Suppressor macrophage (primary cell): ENCODE measurements at places on chromosomes 5 and 9.

GRCh38 chr5:175457466-175457865 is 13.5 kb upstream of the DRD1 start:
- DNase-seq, result no peak

DNA sequence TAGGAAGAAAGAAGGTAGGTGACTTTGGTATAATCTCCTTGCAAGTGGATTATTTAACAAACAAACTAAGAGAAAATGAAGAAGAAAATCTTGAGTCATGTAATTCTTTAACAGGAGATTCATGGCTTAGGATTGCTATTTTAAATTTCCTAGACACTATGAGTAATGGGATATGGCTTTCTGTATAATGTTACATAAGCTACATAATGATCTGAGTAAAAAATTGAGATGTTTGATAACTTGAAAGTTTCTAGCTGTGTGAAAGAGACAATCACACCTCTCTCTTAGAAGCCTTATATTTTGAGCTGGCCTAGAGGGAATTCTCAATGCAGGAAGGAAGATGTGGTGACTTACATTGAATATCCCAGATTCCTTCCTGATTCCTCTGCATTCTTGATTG is 92.5 kb downstream of the CDH9 start:
- DNase-seq, result no peak

DNA sequence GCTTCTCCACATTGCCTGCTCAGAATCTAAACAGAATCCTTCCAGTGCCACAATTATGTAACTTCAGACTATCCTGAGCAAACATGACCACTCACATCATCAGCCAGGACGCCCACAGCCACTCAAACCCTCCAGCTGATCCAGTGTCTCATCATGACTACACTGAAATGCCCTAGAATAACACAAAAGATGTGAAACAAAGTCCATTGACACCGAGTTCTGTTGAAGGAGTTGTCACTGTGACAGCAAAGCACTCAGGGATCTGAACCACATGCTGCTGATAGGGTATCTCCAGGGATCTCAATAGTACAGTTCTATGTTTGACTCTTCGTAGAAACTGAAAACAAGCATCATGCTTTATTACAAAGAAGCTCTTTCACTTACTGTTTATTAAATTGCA is 150.2 kb downstream of the GABBR2 start:
- DNase-seq, result peak; percentile 72

DNA sequence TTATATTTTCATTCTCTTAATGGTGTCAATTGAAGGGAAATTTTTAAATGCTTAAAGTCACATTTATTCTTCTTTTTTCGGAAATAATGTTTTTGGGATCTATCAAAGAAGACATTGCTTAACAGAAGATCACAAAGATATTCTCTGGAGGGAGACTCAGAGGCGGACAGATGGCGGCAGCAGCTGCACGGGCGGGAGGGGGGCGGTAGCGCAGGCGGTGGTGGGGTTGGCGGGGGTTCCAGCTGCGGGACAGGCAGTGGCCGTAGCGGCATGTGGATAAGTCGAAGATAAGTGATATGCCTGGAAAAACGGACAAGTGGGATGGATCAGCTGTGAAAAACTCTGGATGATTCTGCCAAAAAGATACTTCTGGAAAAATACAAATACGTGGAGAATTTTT is 31.6 kb upstream of the ZDHHC11B start:
- no peak for DNase-seq

- no peak for DNase-seq
These were observed 179.6 kb downstream of the LURAP1L start for GRCh38 chr9:12954441-12954840.

DNA sequence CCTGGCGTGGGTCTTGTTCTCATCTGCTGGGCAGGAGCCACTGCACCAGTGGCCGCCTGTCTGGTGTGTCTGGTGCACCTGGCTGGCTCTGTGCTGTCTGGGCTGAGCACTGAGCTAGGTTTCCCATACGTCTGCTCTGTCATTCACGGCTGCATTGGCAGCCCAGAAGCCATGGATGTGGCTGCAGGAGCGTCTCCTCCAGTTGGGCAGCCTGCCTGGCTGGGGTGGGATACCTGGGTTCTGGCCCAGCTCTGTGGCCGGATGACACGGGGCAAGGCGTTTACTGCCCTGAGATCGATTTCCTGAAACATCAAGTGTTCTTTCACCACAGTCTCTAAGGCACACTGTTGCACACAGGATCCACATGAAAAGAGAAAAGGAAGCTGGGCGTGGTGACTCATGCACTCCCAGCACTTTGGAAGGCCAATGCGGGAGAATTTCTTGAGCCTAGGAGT is 25.5 kb upstream of the SLC25A51 start:
- peak; percentile 70 for DNase-seq

GRCh38 chr5:33675958-33676464 is 215.8 kb downstream of the ADAMTS12 start:
- no peak for DNase-seq

DNA sequence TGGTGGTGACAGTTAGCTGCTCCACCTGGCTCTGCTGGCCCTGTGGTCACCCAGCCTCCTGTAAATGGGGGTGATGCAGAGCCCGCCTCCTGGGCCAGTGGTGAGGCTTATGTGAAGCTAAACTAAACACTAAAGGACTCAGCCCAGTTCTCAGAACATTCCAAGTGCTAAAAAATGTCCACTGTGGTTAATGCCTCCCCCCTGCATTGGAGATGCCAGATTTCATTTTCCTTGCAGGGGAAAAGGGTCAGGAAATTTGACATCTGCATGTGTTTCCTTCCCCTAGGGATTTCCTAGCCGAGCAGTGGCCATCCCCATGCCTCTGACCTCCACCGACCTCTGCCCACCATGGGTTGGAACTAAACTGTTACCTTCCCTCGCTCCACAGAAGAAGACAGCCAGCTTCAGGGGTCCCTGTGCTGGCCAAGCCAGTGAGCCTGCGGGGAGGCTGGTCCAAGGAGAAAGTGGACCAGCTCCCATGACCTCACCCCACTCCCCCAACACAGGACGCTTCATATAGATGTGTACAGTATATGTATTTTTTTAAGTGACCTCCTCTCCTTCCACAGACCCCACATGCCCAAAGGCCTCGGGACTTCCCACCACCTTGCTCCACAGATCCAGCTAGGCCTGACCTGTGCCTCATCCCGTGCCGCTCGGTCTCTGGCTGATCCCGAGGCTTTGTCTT is 13.0 kb downstream of the CD74 start:
- DNase-seq, result no peak

DNA sequence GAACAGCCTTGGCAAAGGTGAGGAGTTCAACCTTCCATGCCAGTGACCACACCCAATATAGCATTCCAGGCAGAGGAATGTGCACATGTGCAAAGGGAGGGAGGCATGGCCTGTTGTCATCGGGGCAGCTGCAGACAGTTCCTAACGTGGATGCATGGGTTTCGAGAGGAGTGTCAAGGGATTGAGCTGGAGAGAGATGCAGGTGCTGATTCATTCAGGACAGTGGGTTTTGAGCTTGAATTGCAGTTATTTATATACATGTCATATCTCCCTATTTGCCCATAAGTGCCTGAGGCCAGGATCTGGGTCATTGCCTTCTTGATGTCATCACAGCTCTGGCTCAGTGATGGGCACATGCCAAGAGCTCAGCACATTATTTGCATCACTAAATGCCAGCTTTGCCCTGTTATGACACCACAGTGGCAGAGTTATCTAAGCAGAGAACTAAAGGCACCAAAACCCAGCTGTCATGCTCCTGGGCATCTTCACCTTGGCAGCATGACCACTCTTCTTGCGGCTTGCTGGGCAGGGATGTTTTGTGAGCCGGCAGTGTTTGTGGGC is 278.0 kb downstream of the NTRK2 start:
- DNase-seq, result no peak

- no peak for DNase-seq
These were observed 1.3 kb downstream of the LPAR1 start for GRCh38 chr9:111036946-111037345.

- DNase-seq, result no peak
These were observed 217.6 kb downstream of the ZNF608 start for GRCh38 chr5:124528838-124529237.

GRCh38 chr9:520302-520701 is 305.6 kb downstream of the DOCK8 start:
- DNase-seq, result no peak

- peak; percentile 13 for DNase-seq
These were observed 179.0 kb upstream of the CD180 start for GRCh38 chr5:67375606-67376005.

DNA sequence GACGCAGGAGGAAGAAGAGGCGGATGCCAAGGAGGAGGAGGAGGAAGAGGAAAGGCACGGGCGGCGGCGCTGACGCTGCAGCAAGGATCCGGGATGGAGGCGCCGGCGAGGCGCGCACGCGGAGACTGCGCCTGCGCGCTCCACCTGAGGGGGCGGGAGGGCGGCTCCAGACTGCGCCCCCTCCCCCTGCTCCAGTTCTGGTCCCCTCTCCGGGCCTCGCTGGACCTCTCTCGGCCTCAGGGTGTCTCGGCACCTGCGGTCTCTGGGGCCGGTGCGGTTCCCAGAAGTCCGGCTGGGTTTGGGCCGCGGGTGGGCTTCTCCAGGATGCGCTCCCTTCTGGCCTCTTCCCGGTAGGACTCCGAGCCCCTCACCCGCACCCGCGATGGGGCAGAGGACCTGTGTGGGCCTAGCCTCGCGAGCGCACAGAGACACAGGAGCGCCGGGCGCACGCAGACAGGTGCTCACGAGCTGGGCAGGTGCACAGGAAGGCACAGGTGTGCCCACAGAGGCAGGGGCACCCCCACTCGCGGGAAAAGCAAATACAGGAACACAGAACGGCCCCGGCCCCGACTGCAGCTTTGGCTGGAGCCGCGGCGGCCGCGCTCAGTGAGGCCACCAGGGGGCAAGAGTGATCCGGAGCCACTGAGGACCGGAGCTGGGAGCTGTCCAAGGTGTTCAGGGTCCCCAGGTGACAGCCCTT is at the start of gene NPDC1:
Gene NPDC1 (minus strand): TSS at position 90 of the 700 bp plus-strand sequence. CDS start 188 bp downstream, outside the sequence.
- DNase-seq, result peak; percentile 83

DNA sequence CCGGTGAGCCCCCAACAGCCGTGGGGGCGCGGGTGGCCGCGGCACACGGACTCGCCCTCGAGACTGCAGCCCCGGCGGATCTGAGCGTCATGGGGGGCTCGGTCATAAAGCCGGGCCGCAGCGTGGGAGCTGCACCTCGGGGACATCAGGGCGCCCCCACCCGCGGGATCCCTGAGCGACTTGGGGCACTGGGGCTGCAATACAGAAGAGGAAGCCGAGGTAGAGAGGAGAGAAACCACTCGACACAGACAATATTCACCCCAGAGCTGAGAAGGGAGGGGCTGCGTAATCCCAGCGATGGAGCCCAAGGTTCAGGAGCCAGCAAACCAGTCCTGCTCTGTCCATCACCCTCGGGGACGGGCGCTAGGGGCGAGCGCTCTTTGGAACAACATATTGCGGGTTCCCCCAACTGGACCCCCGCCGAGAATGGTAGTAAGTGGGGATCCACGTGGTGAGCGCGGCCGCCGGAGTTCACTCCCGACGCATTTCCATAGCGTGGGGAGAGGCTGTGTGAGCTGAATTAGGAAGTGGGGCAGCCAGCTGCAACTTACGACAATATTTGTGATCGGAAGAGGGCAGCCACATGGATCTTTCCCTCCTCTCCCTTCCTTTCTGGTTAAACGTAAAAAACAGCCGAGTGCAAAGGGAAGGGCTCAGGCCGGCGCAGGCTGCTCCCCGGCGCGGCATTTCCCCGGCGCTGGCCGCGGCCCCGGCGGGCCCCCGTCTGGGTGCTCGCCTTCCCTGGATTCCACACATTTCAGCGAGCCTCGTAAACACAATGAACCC is 9.9 kb downstream of the PTCH1 start:
- peak; percentile 50 for DNase-seq

DNA sequence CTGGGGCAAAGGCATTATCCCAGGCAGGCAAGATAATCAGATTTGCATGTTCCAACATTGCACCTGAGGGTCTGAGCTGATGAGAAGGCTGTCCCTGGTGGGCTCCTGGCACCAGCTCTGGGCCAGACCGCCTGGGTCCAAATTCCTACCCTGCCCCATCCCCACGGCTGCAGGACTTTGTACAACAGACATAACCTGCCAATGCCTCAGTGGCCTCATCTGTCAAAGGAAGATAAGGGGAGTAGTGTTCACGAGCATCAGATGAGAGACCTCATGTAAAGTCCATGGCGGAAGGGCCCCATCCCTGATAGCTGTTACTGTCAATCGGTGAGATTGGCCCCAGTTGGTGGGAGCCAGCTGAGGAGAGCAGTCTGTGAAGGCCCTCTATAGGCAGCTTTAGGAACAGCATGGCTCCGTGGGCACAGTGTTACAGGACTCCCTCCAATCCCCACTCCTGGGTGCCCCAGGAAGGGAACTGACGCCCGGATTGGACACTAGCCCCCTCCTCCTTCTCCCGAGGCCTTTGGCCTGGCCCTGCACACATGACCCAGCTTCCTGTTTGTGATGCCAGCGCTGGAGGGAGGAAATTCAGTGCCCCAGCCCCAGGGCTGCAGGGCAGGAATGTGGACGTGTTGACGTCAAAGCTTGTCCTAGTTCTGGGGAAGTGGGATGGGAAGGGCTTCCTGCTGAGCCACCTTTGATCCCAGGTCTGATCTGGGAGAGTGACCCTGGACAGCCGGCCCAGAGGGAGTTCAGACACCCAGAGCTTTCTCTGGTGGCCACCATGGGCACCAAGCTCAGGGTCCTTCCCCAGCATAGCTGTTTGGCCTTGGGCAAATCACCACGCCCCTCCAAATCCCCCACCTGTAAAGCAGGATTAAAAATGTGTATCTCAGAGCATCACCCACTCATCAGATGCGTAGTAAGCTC is 56.2 kb downstream of the DUSP1 start:
- peak; percentile 98 for DNase-seq

- DNase-seq, result no peak
These were observed 3.3 kb downstream of the NACC2 start for GRCh38 chr9:136091582-136092352.

- DNase-seq, result no peak
These were observed 20.1 kb downstream of the NKD2 start for GRCh38 chr5:1028481-1029281.

DNA sequence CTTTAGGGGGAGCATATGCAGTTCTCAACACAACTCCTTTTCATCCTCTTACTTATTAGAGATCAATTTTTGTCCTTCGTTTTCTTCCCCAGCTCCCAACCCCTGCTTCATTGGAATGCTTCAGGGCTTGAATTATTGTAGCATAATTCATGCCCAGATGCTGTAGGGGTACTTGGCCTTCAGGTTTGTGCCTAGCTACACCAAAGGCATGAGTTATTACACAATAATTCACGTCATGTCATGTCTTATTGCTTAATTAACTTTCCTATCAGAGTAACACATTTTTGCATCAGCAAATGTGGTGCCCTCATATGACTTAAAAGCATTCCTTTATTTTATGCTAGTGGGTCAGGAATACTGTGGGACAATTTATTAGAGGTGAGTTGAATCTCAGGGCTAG is 507.2 kb downstream of the NFIB start:
- DNase-seq, result no peak

- DNase-seq, result no peak
These were observed 140.8 kb downstream of the FGF1 start for GRCh38 chr5:142544946-142545649.
